Activated T-cell treated with anti-CD3 and anti-CD28 coated beads, Interleukin-2, amount 50 U/mL, for 48 hours (primary cell): ENCODE measurements at places on chromosomes 6 and 20.

DNA sequence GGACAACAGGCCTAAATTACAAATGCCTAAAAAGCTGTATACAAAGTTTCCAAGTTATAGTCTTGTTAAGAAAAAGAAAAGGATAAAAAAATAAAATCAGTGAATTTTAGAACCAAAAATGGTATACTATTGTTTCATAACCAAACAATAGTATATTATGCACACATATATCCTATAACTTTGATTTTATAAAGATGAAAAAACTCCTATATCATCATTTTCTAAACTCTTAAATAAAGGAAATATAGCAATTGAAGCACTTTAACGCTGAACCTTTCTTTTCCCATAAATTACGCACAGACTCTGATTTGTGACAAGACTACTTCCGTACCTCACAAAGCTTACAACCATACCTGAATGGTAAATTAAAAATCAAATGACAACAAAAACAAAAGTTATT, 35.9 kb upstream of the MCM9 start:
- DNase-seq = no peak

- DNase-seq = no peak
Observed at GRCh38 chr6:87832025-87832825, 130.2 kb upstream of the AKIRIN2 start.

DNA sequence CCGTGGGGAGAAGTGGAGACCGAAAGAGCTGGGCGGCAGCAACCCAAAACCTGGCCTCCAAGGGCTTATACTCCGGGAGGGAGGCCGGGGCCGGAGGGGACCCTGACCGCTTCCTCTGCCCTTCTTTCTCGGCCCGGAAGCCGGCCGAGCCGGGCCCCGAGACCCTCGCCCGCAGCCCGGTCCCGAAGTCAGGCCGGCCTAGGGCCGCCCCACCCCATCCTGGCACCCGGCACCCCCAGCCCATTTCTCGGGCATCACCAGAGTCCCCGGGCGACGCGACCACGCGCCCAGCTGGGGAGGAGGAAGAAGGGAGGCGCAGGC, 572 bp upstream of the ZDHHC14 start:
- DNase-seq = no peak

- DNase-seq = no peak
Observed at GRCh38 chr20:22320245-22320915, 264.0 kb downstream of the FOXA2 start.

GRCh38 chr6:42269974-42270510, 52.4 kb upstream of the MRPS10 start:
- DNase-seq = no peak

DNA sequence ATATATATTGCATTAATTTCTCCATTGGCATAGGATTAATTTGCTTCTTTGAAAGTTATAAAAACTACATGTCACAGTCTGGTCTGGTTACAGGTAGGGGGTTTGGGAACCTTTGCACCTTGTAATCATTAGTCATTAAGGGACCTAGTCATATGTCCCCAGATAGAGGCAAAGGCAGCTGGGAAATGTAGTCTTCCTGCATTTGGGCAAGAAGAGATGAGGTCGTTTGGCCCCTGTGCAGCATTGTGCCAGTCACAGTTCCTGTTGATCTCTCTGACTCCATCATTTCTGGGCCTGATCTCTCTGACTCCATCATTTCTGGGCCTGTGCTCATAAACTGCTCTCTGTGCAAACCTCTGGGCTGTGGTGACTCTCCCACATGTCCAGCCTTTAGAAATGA, 73.2 kb downstream of the BCKDHB start:
- no peak for DNase-seq

DNA sequence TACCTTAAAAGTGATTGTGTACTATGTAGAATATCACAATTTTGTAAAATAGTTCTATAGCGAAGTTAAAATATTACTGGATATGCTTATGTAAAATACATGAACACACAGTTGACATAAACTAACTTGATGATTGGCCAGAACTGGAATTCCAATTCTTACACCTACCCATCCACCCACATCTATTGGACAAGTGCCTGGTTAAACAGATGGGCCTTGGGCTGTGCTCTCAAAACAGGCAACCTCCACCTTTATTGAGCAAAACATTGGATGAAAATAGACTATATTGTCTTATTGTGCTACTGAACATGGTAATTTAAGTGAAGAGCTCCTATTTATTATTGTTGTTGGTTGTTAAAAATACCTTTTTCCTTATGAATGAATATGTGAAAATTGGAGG, 154.0 kb upstream of the FLRT3 start:
- no peak for DNase-seq

DNA sequence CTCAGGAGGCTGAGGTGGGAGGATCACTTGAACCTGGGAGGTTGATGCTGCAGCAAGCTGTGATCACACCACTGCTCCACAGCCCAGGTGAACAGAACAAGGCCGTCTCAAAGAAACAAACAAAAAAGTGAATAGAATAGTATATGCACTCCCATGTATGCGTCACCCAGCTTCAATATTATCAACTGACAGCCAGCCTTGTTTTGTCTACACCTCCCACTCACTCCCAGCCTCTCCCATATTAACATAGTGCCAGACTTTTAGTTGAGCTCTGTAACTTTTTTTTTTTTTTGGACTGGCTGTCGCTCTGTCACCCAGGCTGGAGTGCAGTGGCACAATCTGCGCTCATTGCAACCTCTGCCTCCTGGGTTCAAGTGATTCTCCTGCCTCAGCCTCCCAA, 18.1 kb upstream of the ILRUN start:
- DNase-seq = no peak

- no peak for DNase-seq
Observed at GRCh38 chr20:33621717-33622400, 40.3 kb upstream of the C20orf144 start.

DNA sequence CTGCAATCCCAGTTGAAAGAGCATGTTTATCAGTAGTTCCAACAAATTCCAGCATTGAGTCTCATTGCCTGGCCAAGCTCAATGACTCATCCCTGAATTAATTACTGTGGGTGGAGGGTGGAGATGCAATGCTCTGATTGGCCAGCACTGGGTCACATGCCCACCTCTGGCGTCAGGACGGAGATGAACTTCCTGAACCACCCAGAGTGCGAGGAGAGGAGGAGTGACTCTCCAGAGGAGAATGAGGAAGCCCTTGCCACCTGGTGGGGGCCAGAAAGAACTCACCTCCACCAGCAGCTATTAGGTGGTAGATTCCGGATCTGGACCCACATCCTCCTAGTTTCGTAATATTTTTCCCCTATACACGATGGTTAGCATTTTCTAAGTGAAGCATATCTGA, 283.9 kb downstream of the TBC1D7 start:
- no peak for DNase-seq

GRCh38 chr6:132952986-132953385, 138.6 kb downstream of the RPS12 start:
- no peak for DNase-seq

GRCh38 chr6:134169871-134170486, 117.6 kb upstream of the SLC2A12 start:
- no peak for DNase-seq
